ENCODE measurements at places on chromosomes 16 and 17.

DNA sequence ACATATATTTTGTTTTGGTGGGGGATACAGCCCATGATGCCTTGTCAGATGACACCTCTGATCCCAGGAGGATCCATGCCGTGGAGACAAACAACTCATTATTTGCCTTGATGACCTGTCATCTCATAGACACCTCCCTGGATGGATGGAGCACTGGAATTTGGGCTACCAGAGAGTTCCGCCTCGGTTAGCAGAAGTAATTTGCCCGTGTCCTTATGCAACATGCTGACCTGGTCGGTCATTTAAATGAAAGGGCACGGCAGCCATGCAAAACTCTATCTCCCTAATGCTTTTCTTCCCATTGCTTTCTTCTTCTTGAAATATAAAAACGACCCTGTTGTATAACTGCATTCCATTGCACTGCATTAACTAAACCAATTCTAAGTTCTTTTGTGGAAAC, 145.3 kb downstream of the GRIN2A start:
- no peak for DNase-seq

GRCh38 chr17:80765241-80765961, 220.8 kb downstream of the RPTOR start:
- DNase-seq: no peak

DNA sequence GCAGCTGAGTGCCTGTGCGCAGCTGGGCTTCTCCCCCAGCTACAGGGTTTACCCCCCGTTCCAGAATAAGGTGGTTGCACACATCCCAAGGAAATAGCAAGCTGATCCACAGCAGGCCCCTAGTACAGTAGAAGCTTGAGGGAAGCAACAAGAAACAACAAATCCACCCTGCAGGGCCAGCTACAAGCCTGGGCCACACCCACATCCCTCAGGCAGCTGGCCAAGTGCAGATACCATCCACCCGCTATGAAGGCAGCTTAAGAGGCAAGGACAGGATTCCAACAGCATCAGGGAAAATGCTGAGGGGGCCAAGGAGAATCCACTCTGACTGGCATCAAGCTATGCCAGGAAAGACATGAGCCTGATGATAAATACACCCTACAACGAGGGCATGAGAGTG, 66.9 kb upstream of the RCVRN start:
- no peak for DNase-seq

- peak; percentile 38 for DNase-seq
Observed at GRCh38 chr16:726438-727290, at the start of the genes CCDC78 and HAGHL. Gene CCDC78 (minus strand): TSS chr16:726443. CDS start chr16:726367, 76 bp downstream. Gene HAGHL (plus strand): TSS chr16:727106. CDS start chr16:727510, 404 bp downstream.

GRCh38 chr17:42814633-42815399, 9.3 kb downstream of the BECN1 start:
- DNase-seq: no peak

GRCh38 chr17:19876529-19877161, 8.9 kb upstream of the ULK2 start:
- DNase-seq: peak; percentile 8

Data from T-helper 22 cell (primary cell).